ENCODE measurements at places on chromosomes 7 and 10.
A peak's percentile ranks its signal among the peaks of the same experiment; 100 is the strongest.

- DNase-seq, result no peak
Observed at GRCh38 chr7:14924398-14924797, 21.8 kb upstream of the DGKB start.

DNA sequence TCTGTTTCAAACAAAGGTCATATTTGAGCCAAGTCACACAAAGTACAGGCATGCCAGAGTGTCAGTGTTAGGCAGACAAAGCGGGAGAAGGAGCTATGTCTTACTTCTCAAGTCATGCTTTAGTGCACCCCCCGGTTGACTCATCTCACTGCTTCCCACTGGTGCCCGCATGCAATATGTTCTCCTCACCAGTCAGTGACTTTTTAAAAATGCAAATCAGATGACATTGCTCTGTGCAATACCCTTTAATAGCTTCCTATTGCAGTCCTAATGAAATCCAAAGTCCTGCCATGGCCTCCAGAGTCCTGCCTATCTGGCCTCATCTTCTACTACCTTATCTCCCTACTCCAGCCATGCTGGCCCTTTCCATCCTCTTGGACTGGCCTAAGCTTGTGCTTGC is 429.1 kb downstream of the ACTR3B start:
- no peak for DNase-seq

- no peak for DNase-seq
Observed at GRCh38 chr7:6248581-6248980, 23.8 kb downstream of the CYTH3 start.

DNA sequence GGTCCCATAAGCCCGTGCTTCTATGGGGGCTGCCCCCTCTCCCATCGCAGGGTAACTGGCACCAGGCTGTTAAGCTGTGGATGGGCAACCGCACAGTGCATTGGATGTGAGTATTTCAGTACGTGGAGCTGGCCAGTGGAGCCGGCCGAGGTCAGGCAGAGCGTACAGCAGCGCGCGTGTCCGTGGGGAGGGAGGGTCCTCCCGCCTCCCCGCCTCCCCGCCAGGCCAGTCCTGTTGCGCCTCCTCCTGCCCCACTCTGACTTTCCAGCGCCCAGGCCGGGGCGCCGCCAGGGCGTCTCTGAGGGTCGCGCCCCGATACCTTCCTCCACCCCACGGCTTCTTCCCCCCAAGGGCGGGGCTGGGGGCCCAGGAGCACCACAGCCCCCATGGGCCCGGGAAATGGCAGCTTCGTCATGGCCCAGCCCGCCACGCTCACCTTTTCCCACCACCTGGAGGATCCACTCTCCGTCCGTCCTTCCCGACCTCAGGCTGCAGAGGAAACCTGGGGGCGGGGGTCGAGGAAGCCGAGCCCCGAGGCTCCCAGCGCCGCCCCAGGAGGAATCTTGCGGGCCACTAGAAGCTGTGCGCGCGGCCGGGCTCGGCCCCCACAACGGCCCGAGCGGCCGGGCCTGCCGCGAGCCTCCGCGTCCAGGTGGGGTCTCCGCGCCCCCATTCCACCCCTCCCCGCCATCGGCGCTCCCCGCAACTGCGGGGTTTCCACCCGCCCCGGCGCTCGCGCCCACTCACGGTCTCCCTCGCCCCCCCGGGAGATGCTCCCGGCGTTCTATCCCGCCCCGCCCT is 831 bp upstream of the PFKP start:
- DNase-seq, result no peak

- DNase-seq, result no peak
Observed at GRCh38 chr7:22355620-22356009, 1.3 kb downstream of the RAPGEF5 start.

GRCh38 chr7:103731169-103731568 is 258.3 kb downstream of the RELN start:
- no peak for DNase-seq

DNA sequence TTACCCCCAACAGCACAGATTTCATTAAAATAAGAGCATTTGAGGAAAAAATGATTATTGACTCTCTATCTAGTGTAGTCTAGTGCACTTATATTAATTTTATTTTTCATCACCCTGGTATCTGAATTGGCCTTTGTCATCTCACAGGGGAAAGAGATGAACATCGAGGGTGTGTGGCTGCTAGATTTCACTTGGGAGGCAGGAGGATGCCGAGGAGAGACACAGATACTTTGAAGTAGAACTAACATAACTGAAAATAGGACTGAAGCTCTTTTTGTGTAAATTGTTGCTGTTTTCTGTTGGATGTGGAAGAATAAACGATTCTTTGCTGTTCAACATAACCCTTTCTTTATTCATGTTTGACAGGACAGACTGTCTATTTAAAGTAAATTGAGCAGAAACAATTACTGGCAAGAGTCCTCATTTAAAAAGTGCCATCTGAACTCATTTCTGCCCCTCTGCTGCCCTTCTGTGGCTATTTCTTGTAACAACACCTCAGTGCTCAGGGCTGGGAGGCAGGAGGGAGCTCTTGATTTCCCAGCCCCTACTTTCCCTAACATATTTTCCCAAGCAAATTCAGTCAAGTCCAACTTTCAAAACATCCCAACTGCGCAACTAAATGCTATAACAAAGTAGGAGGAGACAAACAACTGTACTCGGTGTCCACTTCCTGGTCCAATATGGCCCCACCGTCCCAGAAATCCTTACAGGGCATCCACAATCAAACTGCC is 15.6 kb downstream of the LYZL1 start:
- DNase-seq, result peak; percentile 56

GRCh38 chr7:43808410-43808809 is 49.9 kb downstream of the BLVRA start:
- DNase-seq, result no peak

- no peak for DNase-seq
Observed at GRCh38 chr10:133158756-133159610, 1.0 kb upstream of the KNDC1 start.

GRCh38 chr7:137882806-137883205 is 36.0 kb upstream of the DGKI start:
- DNase-seq, result no peak

- DNase-seq, result no peak
Observed at GRCh38 chr10:3464760-3465405, 292.3 kb upstream of the PITRM1 start.

- no peak for DNase-seq
Observed at GRCh38 chr7:66301249-66301648, 96.1 kb downstream of the TPST1 start.

GRCh38 chr10:792792-793100 is 103.3 kb upstream of the DIP2C start:
- no peak for DNase-seq

GRCh38 chr10:67086327-67087134 is 160.7 kb downstream of the LRRTM3 start:
- no peak for DNase-seq

DNA sequence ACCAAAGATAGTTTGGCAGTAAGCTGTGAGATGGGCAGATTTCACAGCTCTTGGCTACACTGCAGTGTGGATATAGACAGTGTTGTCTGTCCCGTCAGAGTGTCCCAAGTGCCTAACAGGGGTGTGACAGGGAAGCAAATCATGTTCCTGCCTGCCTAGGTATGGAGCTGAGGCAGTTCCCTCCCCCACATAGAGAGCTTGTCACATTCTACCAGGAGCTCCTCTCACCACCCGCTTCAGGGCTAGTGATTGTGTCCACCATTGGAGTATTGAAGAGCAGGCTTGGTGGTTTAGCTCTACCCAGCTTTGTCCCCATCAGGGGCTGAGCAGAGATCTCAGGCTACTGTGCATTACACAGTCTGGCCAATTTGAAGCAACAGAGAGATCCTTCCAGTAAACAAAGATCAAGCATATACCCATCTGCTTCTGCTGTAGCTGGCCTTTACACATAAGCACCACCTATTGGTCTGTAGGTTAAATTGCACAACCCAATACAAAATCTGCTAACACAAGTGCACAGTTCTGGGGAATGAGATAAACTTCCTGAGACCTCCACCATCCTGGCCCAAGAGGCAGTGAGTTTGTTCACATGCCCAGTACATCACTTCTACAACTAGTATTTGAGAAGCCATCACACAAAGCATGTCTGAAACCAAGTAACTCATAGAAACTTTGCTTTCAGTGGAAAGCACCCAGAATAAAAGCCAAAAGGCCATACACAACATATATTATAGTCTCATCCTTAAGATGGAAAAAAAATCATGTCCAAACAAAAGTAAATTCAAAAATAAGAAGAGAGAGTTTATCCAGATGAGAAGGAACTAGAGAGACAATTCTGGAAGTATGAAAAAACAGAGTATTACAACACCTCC is 67.3 kb downstream of the GLCCI1 start:
- peak; percentile 38 for DNase-seq

DNA sequence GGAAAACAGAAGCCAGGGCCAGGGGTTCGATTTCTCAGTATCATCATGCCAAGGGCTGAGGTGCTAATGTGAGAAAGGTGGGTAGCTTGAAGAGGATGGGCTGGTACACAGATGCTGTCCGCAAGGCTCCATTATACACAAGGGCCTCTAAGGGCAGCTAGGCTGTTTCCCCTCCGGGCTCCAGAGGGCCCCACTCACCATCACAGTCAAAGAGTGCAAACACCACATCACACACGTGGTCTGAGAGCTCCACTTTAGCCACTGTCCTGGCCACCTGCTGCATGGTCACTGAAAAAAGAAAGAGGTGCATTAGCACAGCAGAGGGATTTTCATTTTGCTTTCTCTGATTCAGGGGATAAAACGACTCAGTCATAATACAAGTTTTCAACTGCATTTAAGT is 20.9 kb upstream of the DNAJB12 start:
- no peak for DNase-seq

- no peak for DNase-seq
Observed at GRCh38 chr10:52280051-52280450, 34.0 kb upstream of the DKK1 start.

- DNase-seq, result no peak
Observed at GRCh38 chr10:109899356-109900331, 23.7 kb downstream of the XPNPEP1 start.

DNA sequence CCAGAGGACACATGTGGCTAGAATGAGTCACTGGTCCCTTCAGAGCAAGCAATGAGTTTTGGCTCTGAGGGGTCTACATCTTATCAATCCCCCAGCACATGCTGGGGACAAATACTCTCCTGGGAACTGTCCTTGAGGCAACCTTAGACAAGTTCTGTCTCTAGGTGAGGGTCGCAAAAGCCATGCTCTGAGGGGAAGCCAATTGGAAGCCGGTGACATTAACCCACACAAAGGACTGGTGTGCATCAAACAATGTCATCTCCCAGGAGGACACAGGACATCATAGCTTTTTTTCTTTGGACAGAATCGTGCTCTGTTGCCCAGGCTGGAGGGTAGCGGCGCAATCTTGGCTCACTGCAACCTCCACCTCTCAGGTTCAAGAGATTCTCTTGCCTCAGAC is 111.6 kb upstream of the ZNF722 start:
- DNase-seq, result no peak

DNA sequence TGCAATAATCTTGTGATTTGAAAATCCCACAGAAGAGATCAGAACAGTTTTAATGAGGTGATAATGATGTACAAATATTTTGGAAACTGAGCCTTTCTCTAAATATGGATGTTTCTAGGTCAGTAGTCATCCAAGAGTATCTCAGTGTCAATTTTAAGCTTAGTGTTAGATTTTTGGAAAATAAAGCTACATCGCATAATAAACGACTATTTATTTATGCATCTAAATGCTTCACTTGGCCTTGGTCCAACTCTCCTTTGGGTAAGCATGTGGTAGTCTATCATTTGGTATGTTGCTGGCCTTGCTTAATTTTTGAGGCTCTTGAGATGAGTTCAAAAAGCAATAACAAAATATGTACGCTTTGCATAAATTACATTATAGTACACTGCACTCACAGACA is 5.4 kb upstream of the PPP1R9A start:
- no peak for DNase-seq

GRCh38 chr10:8350250-8350967 is 295.9 kb downstream of the GATA3 start:
- DNase-seq, result no peak

- no peak for DNase-seq
Observed at GRCh38 chr7:106139265-106140251, 27.4 kb upstream of the SYPL1 start.

DNA sequence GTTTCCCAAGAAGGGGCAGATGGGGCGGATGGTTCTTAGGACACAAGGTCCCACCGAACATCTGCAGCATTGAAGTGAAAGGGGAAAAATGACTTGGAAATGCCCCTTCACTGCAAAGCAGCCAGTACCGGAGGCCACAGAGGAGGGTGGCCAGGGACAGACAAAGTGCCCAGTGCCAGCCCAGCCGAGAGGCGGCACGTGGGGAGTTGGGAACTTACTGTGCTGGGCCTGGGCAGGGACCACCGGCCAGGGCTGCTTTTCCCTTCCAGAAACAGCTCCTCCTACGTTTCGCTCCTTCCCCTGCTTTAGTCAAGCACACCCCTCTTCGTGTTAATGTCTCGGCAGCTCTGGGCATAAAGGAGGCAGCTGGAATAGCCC is 129.2 kb downstream of the TNS3 start:
- DNase-seq, result no peak

DNA sequence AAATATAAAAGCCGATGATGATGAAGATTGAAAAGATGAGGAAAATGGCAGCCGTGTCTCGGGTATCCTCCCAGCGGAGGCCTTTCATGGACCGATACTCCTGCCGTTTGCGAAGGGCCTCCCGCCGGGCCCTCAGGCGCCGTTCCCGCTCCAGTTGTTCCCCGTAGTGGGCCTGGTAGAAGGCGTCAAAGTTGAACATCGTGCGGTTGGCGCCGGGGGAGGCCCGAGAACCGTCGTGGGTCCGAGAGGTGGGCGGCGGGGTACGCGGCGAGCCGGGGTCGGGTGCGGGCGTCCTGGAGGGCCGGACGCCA is 553 bp downstream of the DNAJC30 start:
- no peak for DNase-seq

- DNase-seq, result no peak
Observed at GRCh38 chr10:85900061-85900460, 466.5 kb downstream of the GRID1 start.

DNA sequence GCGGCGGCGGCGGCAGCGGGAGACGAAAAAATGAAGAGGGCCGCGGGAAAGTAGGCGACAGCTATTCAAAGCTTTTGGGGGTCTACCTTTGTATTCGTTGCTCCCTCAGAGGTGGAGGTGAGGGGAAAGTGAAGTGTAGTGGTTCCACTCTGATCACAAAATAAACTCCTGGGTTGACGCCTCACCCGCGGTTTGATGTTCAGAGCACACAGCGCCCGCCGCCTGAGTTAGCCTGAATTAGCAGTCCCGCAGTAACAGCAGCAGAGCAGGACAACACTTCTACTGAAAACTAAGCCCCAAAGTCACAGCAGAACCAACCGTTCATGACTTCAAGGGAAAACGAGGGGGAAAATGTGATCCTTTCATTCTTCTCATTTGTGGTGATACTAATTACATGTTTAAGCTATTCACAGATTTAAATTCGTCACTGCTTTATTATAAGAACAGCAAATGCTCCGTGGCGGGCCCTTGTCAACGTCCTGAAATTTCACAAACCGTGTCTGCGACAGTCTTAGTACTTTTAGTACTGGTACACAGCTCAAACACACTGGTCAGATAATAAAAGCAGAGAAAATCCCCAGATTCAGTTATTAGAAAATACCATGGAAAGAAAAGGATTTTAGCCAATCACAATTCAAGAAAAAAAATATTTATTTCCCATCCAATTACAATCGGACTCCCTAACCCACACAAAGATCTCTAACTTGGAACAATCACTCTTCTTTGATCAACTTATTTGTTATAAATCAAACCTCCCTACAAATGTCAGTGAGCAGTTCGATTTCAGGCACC is 563 bp upstream of the JMJD1C start:
- DNase-seq, result no peak

GRCh38 chr7:44093102-44093641 is 10.8 kb upstream of the POLM start:
- DNase-seq, result no peak

- peak; percentile 48 for DNase-seq
Observed at GRCh38 chr10:68096913-68097516, 12.3 kb upstream of the MYPN start.

GRCh38 chr10:89301721-89302445 is at the start of gene IFIT2:
Gene IFIT2, plus strand, starts transcription at chr10:89302046. Its CDS starts 78 bp downstream, at chr10:89302124.
- peak; percentile 59 for DNase-seq

All from LNCaP clone FGC (cell line).